ENCODE measurements at places on chromosomes 4 and X.

GRCh38 chr4:8928074-8928473, 56.4 kb upstream of the HMX1 start:
- DNase-seq = no peak

- no peak for DNase-seq
Observed at GRCh38 chr4:105712766-105713165, 4.2 kb downstream of the GSTCD start.

DNA sequence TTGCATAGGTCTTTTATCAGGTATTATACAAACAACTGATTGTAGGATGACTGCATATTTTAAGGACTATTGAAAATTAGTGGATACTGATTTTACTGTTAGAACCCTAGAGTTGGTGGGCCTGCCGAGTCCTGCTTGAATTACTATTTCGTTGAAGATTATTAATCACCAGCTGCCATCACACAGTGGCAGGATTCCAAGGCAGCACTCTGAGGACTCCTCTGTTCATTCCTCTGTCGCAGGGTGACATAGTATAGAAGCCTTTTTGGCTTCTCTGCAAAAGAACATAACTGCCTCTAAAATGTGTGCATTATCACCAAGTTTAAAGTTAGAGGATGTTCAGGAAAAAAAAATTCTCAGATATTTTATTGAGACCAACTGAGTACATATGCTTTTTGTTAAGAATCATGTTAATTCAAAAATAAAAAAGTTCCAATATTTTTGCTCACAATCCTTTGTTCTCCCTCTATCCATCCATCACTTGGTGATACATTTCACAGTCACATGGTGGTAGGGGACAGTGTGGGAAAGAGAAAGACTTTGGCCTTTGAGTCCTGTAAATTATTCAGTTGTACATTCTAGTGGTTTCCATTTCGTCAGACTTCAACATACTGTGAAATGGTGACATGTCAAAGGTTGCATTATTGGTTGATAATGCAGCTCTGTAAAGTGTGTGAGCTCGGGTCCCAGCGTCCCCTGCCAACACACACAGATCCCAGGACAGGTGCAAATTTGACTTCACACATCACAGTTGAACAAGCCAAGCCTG, 332.5 kb downstream of the GRID2 start:
- no peak for DNase-seq

DNA sequence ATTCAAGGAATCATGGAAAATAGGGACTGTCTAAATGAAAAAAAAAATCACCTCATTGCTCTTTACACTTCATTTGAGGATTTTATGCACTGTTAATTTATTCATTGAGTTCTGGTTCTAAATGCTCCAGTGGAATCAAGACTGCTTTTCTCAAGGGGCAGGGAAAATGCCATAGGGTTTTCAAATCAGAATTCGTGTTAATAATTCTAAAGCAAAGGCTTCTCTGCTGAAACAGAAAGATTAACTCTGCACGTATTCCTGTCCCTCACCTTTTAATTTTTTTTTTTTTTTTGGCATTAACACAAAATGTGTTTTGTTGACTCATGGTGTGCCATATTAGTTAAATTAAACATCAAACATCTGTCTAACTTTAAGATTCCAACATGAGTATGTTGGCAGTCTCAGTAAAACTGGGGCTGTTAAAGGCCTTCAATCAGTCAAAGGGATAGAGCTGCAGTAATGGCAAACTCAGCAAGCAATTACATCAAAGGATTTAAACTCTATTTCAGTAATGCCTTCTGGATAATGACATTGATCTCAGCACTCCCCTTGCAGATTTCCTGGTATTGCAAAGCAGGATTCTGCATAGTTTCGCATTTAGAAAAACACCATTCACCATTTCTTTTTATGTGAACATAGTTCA, 878.1 kb downstream of the RAPGEF2 start:
- DNase-seq = no peak

- no peak for DNase-seq
Observed at GRCh38 chr4:23323436-23323835, 566.4 kb downstream of the PPARGC1A start.

Measured in NCI-H345 (cell line).